ENCODE measurements at places on chromosomes 7 and 10.

- DNase-seq, result no peak
Measured at GRCh38 chr7:1897076-1897860, 227.2 kb downstream of the ELFN1 start.

DNA sequence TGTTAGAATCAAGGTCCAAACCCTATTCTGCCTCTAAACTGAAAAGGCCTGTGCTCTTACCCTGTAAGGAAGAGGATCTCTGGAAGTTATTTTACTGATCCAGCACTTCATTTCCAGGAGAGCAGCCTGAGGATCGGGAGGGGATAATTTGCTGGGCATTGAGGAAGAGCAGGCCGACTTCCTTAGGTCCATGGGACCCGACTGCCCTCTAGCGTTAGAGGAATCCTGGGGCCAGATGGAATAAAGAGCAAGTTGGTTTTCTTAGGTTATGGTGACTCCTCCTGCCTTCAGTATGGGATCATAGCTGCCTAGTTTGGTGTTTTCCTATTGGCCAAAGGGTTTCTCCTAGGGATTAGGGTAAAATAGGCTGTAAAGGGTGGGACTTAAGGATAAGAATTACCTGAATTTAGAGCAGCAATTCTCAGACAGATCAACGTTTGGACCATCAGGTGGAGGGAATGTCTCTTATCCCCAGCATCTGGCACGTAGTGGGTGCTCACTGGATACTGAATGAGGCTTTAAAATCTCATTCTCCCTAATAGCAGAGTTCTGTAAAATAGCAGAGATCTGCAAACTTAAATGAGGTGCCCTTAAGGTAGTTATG lies 40.0 kb upstream of the SORBS1 start:
- peak; percentile 74 for DNase-seq

- no peak for DNase-seq
Measured at GRCh38 chr10:13308096-13308495, 8.2 kb upstream of the PHYH start.

GRCh38 chr7:50455658-50456057 lies 5.5 kb upstream of the FIGNL1 start:
- no peak for DNase-seq

DNA sequence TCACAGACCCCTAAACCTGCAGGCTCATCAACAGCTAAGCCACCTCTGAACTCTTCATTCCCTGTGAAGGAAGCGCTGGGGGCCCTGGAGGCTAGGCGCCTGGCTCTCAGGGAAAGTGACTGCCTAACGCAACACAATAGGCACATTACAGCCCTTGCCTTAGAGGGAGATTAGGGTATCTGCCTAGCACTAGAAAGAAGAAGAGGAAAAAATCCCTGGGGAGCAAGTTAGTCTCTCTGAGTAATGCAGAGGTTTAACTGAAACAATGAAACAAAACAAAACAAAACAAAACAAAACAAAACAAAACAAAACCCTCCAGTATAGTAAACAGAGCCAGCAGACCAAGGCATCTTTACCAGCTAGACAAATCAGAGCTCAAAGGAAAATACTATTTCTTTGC lies 2.6 kb downstream of the ZNF777 start:
- DNase-seq, result no peak

DNA sequence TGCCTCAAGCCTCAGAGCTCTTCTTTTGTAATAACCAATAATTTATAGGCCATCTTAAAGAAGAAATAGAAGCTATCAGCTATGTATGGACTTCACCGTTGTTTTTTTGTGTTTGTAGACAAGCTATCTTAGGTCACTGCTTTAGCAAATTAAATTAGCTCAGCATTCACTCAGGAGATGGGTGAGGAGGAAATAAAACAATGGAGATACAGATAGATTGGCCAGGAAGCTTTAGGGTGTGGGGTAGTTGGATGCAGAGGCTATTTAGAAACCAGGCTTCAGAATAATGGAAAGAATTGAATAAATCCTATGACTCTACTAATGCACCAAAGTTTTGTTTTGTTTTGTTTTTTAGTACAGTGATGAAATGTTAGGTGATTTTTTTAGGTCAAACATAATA lies 66.1 kb downstream of the MDFIC start:
- DNase-seq, result no peak

GRCh38 chr10:80476685-80477084 lies 22.6 kb downstream of the TSPAN14 start:
- no peak for DNase-seq

DNA sequence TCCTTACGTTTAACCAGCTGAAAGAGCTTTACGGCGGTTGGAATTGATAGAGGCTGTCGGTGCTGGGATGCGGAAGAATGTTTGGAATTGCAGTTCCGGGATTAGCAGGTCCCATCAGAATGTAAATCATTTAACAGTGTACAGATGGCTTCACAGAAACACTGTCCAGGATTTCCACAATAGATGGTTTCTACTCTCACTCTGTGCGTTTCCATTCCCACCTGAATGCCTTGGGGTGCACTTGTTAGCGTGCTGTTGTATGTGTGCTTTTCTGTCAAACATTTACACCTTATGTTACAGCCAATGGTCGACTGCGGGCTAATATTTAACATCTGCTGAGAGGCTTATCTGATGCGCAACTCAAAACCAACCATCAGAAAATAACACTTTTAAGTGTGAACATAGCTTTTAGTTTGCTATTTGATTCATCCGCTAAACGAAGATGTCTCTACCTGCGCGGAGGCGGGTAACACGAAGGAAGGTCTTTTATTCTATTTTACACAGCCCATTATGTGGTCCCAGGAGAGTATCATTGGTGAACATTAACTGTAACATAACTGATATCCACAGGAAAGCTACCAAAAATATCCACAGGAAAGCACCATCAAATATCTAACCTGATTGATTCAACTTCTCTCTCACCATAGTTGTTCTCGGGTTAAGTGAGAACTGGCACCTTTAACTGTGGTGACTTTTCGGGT lies 179.0 kb downstream of the PRPF18 start:
- no peak for DNase-seq

DNA sequence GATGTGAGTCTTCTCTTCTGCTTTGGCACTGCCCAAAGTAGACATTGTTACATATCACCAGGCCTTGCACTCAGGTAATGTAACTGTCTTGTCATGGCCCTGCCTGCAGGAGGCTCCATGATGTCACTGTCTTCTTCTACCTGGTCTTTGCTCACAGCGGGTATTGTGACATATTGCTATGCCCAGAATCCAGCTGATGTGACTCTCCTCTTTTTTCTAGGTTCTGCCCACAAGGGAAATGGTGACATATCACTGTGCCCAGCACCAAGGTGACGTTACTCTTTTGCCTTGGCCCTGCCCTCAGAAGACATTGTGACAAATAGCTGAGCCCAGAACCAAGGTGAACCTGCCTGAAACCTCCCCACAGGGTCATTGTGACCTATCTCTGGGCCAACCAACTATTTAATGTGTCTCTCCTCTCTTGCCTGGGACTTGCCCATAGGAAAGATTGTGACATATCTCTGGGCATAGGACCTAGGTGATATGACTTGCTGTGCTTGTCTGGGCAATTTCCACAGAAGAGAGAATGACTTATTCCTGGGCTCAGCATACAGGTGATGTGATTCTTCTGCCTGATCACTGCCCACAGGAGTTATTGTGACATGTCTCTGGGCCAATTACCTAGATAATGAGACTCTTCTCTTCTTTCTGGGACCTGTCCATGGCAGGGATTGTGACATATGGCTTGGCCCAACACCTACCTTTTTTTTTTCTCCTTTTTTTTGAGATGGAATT lies 26.5 kb upstream of the ZNF107 start:
- DNase-seq, result no peak

GRCh38 chr7:29278337-29279069 lies 83.9 kb downstream of the CHN2 start:
- DNase-seq, result peak; percentile 49

DNA sequence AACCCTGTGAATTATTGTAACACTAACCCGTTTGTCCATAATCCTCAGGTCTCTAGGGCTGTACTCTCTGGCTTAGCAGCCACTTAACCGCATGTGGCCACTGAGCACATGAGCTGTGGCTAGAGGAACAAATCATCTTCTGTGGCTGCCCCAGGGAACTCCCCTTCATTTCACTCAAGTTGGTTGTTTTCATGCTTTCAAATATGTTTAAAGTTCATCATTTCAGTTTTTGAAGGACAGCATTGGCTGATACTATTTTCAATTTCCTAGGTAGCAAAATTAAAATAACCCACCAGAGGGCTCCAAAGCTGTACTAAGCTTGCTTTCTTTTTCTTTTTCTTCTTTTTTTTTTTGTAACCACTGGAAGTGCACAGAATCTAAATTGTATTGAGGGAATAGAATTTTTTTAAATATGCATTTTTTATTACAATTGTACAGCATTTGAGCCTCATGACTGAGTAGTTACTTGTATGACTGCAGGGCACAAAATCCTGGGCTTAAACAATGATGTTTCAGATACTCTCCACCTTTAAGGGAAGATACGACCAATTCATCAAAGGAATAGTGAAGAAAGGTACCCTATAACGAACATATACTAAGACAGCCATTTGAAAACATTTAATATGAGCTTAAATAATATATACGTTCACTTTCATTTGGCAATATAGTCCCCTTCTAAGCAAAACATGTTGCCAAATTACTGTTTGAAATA lies 38.6 kb downstream of the MRC1 start:
- DNase-seq, result no peak

- no peak for DNase-seq
Measured at GRCh38 chr10:30284865-30285594, 64.0 kb downstream of the MTPAP start.

- no peak for DNase-seq
Measured at GRCh38 chr7:95454438-95455045, 19.7 kb upstream of the PON2 start.

DNA sequence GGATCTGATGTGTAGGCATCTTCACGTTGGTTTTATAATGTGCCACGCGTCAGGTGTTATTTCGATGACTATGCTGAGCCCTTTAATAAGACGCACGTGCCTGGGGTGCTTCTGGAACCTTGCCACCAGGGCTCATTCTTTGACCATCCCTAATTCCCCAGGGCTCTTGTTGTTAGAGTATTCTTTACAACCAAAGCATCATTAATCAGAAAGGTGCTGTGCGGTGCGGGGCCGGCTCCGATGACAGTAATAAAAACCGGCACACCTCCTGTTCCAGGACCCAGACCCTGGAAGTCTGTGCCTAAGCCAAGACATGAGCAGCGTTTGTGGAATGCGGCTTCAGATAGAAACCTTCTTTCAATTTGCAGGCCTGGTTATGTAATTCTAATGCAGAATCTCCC lies 58.4 kb downstream of the MGMT start:
- DNase-seq, result no peak

DNA sequence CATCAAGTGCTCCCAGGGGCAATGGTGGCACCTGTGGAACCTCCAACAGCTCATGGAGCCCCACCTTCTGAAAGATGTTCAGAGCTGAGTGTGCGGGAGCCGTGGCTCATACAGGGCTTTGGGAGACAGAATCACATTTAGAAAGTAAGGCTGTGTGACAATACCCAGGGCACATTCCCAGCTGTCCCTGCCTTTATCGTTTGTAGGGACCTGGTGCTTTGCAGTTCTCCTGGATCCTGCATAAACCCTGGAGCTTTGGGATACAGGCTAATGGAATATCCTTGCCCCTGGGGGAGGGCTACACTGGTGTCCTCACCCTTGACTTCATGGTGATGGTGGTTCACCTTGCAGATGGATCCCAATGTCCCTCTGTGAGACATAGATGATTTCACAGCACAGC lies 134.8 kb upstream of the LAMB4 start:
- DNase-seq, result no peak

- DNase-seq, result peak; percentile 80
Measured at GRCh38 chr7:126535176-126535575, 717.6 kb downstream of the GRM8 start.
